Tibial nerve (tissue), 4 donors: ENCODE measurements at places on chromosomes 2 and 18.

DNA sequence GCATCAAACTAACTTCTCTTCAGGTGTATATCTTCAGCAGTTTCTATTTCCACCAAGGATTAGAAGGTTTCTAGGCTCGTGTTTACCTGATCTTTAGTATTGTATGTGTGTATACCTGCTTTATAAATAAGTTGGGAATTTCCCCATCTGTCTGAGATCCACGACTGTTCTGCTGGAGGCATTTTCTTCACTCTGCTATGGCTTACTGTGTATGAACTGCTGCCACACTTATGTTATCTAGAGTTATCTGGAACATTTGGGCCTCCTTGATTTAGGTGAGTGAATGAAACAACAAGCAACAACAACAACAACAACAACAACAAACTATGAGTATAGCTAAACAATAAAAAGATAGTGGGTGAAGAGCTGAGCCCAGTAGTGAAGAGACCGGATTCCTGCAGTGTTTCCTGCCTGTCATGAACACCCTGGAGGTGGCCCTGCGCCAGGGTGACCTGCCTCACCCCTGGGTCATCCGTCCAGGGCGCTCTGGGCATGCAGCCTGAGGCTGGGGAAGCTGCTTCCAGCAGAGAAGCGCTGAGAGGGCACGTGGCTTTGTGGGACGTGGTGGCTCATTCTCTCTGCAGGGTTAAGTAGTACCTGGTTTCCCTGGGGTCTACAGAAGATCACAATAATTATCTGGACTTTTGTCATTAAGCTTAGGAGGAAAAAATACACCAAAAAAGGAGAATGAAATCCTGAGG lies 56.1 kb upstream of the GATA6 start:
- H3K27ac ChIP-seq, result no peak overlapping the region
- H3K27me3 ChIP-seq, result no peaks in the 10 kb centered on the region
- DNase-seq, result no peak
- no peaks in the 10 kb centered on the region for H3K36me3 ChIP-seq
- no peaks in the 10 kb centered on the region for H3K4me1 ChIP-seq

GRCh38 chr2:125280265-125280664 lies 1255.2 kb downstream of the CNTNAP5 start:
- DNase-seq, result no peak
- no peaks in the 10 kb centered on the region for H3K4me1 ChIP-seq
- H3K27ac ChIP-seq, result no peak overlapping the region
- H3K27me3 ChIP-seq, result no peaks in the 10 kb centered on the region
- H3K4me3 ChIP-seq, result no peak overlapping the region

DNA sequence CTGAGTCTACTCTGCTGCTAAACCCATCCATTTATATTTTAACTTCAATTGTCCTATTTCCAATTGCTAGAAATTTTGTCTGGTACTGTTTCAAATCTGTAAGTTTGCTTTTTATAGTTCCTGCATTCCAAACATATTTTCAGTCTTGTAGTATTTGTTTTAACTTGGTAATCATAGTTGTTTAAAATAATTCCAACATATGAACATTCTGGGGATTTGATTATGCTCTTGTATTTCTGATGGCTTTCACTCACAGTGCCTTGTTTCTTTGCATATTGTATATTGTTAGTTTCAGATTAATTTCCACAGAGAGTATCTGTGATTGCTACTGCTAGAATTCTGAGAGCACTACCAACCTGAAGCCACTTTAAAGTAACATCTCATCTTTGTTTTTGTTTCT lies 202.4 kb downstream of the ETAA1 start:
- no peak overlapping the region for H3K27ac ChIP-seq
- no peaks in the 10 kb centered on the region for H3K27me3 ChIP-seq
- no peaks in the 10 kb centered on the region for H3K36me3 ChIP-seq
- DNase-seq, result no peak
- no peak overlapping the region for H3K4me3 ChIP-seq

GRCh38 chr18:21218862-21219261 lies 23.2 kb upstream of the GREB1L start:
- H3K4me1 ChIP-seq, result no peaks in the 10 kb centered on the region
- no peak for DNase-seq
- H3K27me3 ChIP-seq, result no peaks in the 10 kb centered on the region
- no peak overlapping the region for H3K4me3 ChIP-seq

- DNase-seq, result no peak
- no peaks in the 10 kb centered on the region for H3K27me3 ChIP-seq
- H3K4me3 ChIP-seq, result no peak overlapping the region
- H3K4me1 ChIP-seq, result peaks cover 7% of the 10 kb centered on the region
- H3K36me3 ChIP-seq, result no peaks in the 10 kb centered on the region
- no peak overlapping the region for H3K27ac ChIP-seq
Measured at GRCh38 chr2:143730155-143730952, 601.1 kb downstream of the ARHGAP15 start.

GRCh38 chr2:239947729-239948045 lies 77.5 kb downstream of the NDUFA10 start:
- no peaks in the 10 kb centered on the region for H3K36me3 ChIP-seq
- no peak overlapping the region for H3K27ac ChIP-seq
- no peaks in the 10 kb centered on the region for H3K27me3 ChIP-seq
- DNase-seq, result no peak

DNA sequence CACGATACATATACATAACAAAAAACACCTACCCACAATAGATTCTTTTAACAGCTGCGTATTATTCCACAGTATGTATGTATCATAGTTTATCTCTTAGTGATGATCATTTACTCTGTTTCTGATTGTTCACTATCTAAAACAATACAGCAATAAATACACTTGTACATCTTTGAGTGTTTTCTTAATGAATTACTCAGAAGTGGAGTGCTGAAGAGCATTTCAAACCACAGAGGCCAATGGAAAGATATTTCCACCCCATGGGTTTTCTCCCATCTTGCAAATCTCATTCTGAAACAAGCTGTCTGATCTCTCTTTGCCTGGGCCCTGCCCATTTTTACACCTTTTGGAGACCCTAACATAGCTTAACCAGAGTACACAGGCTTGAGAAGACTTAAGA lies 113.8 kb upstream of the KLF7 start:
- no peak overlapping the region for H3K4me3 ChIP-seq
- no peak for DNase-seq
- H3K4me1 ChIP-seq, result peaks cover 4% of the 10 kb centered on the region
- no peaks in the 10 kb centered on the region for H3K27me3 ChIP-seq
- no peak overlapping the region for H3K27ac ChIP-seq

DNA sequence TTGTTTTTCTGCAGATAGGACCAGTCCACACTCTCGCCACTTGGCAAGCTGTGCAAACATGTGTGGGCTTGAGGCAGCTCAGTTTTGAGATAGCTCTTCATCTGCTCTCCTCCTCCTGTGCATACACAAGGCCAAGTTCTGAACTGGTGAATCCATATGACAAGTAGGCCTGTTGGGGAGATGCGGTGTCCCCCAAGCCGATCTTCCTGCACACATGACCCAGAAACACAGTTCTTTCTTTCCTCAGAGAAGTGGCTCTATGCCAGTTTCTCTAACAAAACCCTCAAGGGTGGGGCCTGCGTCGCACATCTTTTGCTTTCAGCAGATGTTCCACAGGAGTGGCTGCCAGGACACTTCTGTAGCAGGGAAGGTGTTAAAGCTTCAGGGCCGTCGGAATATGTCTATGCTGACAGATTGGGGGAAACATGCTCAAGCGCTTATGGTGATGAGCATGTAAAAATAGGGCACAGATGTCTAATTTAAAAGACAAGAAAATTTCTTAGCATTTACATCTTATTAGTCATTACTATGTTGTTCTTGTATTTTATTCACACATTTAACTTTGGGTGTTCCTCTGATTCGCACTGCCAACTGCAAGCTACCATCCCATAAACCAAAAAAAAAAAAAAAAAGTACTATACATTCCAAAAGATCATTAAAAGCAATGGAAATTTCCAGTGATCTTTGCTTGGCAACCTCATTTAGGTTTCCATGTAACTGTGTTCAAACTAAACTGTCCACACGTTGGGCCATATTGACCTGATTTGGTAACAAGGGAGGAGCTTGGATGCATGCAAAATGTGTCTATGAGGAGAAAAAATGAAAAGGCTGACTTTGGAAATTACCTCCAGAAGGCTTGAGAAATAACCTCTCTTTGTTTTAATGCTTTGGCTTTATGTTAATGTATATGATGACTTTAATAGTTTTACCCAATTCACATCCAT lies 1055.5 kb upstream of the KLHL29 start:
- DNase-seq, result no peak
- no peaks in the 10 kb centered on the region for H3K4me1 ChIP-seq
- H3K36me3 ChIP-seq, result no peaks in the 10 kb centered on the region
- no peaks in the 10 kb centered on the region for H3K27me3 ChIP-seq
- H3K27ac ChIP-seq, result no peak overlapping the region

DNA sequence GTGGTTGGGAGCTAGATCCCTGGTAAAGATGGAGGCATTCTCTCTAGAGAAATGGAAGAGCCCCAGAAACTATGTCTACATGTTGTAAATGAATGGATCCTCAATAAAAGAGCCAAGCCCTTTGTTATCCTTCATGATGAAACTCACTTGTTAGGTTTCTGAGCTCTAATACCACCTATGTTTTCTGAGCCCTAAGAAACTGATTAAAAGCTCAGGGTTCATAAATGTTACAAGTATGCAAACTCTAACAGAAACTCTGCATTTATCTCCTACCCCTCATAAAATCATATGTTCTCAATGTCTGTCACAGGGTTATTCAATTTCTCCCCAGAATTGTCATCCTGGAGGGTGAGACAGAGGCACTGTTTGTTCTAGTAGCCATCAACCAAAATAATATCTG lies 18.0 kb upstream of the HNMT start:
- no peak overlapping the region for H3K4me3 ChIP-seq
- H3K36me3 ChIP-seq, result no peaks in the 10 kb centered on the region
- no peak for DNase-seq
- no peak overlapping the region for H3K27ac ChIP-seq

- no peak overlapping the region for H3K27ac ChIP-seq
- no peaks in the 10 kb centered on the region for H3K36me3 ChIP-seq
- H3K4me1 ChIP-seq, result no peaks in the 10 kb centered on the region
- DNase-seq, result no peak
Measured at GRCh38 chr2:20755132-20755800, 67.6 kb downstream of the LDAH start.

DNA sequence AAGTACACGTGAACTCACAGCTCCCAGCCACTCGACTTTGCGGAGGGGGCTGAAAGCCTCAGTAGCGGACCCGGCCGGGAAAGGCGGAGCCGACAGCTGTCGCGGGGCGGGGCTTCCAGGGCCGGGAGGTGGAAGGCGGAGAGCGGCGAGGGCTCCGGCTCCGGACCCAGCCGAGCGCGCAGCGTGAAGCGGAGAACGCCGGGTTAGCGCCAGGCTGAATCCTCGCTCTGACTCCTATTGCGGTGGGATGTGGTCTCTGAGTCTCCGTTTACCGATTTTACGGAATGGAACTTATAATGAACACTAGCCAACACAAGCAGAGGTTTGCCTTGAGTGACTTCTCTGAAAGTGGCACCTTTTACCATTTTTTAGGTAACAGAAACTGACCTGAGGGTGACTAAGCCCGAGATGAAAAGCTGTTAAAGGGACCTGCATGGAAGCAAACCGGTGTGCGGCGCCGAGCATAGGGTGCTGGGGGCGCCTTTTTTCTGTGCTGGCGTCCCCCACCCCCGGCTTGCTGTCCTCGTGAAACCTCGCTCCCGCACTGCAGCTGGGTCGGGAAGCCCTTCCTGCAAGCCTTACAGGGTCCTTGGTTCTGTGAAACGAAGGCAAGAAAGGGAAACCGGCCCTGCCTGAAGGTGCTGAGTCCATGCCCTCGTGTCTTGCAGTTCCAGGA lies 72.9 kb downstream of the EN1 start:
- no peaks in the 10 kb centered on the region for H3K36me3 ChIP-seq
- H3K27ac ChIP-seq, result no peak overlapping the region
- no peaks in the 10 kb centered on the region for H3K27me3 ChIP-seq
- peak overlapping the region; percentile 18 for H3K4me3 ChIP-seq

DNA sequence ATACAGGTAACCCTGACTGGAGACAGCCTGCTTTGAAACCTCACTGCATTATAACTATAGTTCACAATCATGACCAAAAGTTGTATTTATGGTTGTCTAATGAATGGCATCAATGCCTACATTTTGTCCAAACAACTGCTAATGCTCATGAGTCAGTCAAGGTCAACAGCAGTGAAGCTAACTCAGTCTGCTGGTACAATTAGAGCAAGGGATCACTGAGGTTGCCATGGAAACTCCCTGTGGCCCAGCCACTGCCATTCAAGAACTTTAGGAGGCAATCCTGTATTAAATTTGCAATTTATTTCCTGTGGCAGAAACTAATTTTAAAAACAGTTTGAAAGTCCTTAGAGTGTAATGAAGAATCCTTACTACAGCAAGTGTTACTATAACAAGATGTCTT lies 185.1 kb upstream of the SMAD7 start:
- H3K4me3 ChIP-seq, result no peak overlapping the region
- H3K36me3 ChIP-seq, result peaks cover 4% of the 10 kb centered on the region
- peaks cover 9% of the 10 kb centered on the region for H3K4me1 ChIP-seq
- H3K27ac ChIP-seq, result no peak overlapping the region
- DNase-seq, result no peak
- no peaks in the 10 kb centered on the region for H3K27me3 ChIP-seq

- no peak overlapping the region for H3K4me3 ChIP-seq
- DNase-seq, result no peak
- H3K36me3 ChIP-seq, result no peaks in the 10 kb centered on the region
- peaks cover 4% of the 10 kb centered on the region for H3K27me3 ChIP-seq
Measured at GRCh38 chr18:26869640-26870039, 4.1 kb upstream of the AQP4 start.

DNA sequence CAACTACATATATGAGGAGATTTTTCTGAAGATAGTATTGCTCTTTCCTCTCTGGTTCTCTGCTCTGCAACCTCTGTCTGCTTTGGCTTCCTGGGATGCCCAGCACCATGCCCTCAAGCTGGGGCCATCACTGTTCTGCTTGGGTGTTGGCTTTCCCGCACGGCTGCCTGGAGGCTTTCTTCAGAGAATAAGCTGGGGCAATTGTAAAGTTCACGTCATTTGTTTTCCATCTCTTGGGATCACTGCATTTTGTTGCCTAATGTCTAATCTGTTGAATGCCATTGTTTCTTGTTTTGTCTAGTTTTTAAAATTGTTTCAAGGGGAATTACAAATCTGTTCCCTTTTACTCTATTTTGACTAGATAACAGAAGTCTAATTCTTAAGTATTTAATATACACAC lies 437.3 kb upstream of the NRP2 start:
- H3K27ac ChIP-seq, result no peak overlapping the region
- no peak for DNase-seq
- H3K4me3 ChIP-seq, result no peak overlapping the region
- H3K36me3 ChIP-seq, result no peaks in the 10 kb centered on the region

DNA sequence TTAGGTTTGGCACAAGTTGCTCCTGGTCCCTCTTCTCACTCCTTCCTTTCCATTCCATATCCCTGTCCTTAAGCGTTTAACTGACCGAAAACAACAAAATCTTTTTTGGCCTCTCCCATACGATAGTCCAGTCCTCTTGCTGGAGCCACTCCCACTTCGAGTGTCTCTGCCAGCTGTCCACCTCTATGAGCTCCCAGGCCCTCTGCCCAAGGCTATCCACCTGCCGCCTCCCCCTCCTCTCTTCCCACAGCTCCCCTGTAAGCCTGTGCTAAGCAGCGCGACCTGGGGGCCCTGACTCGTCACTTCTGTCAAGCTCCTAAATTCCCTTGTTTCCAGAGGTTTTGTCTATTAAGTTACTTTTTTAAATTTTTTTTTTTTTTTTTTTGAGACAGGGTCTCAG lies 47.0 kb upstream of the FOSL2 start:
- no peak for DNase-seq
- H3K4me1 ChIP-seq, result peaks cover 4% of the 10 kb centered on the region
- H3K36me3 ChIP-seq, result no peaks in the 10 kb centered on the region
- H3K27ac ChIP-seq, result no peak overlapping the region
- no peaks in the 10 kb centered on the region for H3K27me3 ChIP-seq
- no peak overlapping the region for H3K4me3 ChIP-seq
